Hindlimb muscle (tissue), 1 donor: ENCODE measurements at places on chromosomes 1 and 21.

DNA sequence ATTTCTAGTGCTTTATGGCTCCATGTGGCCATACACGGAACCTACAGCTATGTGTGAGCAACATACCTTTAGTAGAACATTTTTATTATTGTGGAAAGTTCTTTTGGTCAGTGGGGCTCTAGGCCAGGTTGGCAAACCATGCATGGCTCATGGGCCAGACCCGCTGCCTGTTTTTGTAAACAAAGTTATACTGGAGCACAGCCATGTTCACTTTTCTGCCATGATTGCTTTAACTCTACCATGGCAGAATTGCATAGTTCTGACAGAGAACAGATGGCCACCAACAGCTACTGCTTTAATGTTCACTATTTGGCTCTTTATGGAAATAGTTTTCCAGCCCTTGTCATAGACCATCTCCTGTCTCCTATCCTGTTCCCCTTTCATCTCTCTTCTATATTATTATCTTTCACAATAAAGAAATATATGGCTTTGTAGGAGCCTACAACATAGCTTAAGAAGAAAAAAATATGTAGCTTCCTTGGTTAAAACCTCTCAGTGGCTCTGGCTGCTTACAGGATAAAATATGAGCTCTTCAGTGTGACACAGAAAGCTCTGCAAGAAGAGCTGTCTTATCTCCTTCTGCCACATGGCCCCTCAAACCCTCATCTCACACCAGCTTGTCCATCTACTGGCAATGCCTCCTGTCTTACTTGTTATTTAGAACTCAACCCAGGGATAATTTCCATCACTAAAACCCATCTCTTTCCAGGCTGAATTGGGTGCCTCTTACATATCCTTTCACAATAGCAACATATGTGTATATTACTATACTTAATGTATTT, 54.6 kb upstream of the RWDD3 start:
- DNase-seq: no peak

DNA sequence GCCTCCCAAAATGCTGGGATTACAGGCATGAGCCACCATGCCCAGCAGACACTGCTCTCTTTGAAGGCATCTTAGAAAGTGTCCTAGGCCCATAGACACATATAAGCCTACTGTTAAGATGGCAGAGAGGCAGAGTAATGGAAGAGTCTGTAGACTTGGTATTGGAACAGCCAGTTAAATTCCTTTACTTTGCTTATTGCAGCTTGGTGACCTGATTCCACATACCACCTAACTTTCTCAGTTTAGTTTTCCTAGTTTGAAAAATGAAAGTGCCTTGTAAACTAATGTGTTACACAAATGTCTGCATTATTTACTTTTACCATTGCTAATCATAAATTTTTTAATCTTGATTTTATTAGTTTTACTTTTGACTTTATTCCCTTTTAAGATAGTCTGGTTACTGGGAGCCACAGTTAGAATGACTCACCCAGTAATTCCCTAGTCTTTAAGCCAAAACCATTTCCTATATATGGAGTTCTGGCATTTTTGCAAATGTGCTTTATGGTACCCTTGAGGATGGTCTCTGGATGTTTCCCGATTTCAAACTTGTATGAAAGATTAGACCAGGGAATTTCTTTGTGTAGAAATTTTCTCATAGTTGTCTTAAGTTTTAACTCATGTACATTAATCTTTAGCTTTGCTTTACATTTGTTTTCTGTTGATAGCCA, 6.4 kb downstream of the SMAP2 start:
- peak; percentile 65 for DNase-seq

DNA sequence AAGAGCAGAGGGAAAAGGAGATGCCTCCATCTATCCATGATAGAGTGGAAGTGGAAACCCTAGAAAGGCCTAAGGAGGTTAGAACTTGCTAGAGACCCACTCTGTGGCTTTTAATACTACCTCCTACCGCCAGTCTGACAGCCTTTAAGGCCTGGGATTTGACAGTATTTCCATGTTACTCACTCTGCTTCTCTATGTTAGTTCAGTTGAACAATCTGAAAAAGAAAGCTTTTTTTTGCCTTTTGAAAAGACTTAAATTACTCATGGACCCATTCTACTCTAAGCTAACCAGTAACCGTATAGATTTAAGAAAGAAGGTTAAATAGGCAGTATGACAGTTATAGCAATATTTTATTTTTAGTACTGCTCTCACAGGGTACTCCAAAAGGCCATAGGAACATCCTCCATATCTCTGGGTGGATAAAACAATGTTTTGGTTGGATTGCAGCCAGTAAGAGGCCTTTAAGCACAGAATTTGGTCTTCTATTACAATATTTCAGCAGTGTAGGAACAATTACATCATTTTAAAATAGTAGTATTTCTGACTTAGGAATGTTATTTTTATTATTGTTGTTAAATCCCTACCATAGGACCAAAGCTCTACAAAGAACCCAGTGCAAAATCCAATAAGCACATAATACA, 15.9 kb upstream of the GPR25 start:
- no peak for DNase-seq

DNA sequence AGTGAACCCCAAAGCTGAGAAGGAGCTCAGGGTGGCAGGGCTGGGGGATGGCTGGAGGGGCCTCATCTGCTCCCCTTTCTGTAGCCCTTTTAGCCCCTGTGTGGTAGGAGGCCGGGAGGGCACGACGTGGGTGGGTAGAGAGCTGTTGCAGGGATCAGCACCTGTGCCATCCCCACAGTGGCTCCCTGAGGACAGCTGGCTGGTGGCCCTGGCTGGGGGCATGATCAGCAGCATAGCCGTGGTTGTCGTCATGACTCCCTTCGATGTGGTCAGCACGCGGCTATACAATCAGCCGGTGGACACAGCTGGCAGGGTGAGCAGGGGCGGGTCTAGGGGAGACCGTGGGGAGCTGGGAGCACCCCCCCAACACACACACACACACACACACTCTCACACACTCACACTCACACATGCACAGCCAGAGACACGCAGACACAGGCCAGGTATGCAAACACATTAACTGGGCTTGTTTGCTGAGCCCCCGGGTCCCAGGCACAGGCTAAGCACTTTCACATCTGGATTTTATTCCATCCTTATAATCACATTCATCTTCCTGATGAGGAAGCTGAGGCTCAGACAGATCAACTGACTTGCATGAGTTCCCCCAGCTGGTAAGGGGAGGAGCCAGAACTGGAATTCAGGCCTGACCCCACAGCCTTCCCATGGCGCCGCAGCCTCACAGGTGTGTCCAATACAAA, 2.5 kb downstream of the SLC25A34 start:
- DNase-seq: no peak

- peak; percentile 67 for DNase-seq
Measured at GRCh38 chr1:205918955-205919746, 24.1 kb downstream of the SLC26A9 start.

- DNase-seq: no peak
Measured at GRCh38 chr1:156470473-156470872, 30.1 kb downstream of the MEF2D start.

GRCh38 chr1:214184992-214185391, 96.0 kb upstream of the SMYD2 start:
- DNase-seq: no peak

- DNase-seq: no peak
Measured at GRCh38 chr1:27542463-27543273, 52.7 kb upstream of the WASF2 start.

GRCh38 chr1:62652387-62652786, 35.8 kb downstream of the DOCK7 start:
- no peak for DNase-seq

GRCh38 chr1:10242811-10243210, 32.4 kb downstream of the KIF1B start:
- DNase-seq: no peak

DNA sequence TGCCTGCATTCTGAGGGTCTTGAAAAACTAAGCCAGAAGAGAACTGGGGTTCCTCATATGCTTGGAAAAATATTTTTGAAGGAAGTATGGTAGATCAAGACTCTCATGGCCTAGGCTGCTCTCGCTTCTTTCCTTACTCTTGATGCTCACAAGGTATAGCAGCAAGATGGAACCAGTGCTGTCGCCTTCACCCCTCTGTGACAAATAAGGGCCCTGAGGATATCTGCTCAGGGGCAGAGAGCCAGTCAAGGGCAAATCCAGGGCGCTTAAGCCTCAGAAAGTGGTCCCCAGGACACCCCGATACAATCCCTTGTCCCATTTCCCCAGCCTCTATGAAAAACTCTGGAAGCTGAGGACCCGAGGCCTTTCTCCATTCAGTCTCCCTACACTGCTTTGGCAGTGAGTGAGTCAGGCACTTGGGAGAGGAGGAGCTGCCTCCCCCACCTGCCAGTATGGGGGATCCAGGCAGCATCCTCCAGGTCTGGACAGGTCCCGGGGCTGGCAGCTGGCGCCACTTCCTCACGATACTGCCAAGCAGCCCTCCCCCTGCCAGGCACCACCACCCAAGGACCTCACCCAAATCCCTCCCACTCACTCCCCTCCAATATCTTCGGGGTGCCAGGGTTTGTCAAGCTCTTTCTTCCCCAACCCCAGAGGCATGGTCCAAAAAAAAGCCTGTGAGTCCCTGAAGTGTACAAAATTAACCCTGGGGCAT, 1.3 kb downstream of the IGSF9 start:
- DNase-seq: no peak

DNA sequence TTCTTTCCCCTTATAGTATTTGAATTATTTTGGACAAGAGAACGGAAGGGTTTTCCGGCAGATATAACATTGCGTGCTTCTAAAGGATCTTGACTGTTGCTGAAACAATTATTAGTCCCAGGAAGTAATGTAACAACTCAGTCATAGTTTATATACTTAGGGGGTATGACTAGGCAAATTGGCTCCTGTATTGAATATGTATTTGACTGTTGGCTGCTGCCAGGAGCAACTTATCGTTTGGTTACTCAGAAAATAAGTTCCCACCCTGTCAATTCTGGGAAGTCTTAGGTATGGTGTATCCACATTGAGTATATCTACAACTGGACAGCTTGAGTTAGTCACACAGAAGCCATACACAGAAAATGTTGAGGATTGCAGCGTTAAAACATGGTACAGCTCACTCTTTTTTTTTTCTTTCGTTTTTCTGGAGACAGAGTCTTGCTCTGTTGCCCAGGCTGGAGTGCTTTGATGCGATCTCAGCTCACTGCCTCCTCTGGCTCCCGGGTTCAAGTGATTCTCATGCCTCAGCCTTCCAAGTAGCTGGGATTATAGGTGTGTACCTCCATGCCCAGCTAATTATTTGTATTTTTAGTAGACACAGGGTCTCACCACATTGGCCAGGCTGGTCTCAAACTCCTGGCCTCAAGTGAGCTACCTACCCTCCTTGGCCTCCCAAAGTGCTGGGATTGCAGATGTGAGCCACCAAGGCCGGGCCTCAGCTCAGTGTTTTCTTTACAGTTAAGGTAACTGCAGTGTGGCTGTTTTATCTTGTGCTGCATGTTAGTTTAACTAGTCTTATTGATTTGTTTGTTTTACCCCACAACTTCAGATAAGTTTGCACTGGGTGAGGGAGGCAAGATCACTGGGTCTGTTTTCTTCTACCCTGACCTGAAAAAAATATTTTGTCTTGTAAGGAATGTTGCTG, 10.2 kb downstream of the SMAP2 start:
- DNase-seq: no peak

GRCh38 chr1:38336301-38336923, 289.8 kb upstream of the POU3F1 start:
- no peak for DNase-seq

DNA sequence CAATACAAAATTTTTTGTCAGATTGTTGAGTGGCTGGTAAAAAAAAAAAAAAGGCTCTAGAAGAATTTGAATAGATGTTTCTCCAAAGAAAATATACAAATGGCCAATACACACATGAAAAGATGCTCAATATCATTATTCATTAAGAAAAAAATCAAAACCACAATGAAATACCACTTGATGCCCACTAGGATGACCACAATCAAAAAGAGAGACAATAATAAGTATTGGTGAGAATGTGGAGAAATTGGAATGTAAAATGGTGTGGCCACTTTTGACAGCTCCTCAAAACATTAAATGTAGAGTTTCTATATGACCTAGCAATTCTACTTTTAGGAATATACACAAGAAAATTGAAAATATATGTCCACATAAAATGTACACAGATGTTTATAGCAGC, 100.0 kb downstream of the CLEC20A start:
- no peak for DNase-seq

DNA sequence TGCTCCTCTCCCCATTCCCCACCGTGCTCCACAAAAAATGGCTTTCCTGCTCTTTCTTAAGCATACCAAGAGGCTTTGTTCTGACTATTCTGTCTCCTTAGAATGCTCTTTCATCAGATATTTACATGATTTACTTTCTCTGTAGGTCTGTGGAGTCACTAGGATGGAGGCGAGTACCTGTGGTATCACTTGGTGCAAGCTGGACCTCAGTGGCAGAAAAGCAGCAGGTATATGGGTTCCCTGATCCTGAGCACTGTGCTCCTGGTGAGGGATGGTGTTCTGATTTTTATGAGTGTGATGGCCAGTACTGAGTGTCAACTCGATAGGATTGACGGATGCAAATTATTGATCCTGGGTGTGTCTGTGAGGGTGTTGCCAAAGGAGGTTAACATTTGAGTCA, 10.0 kb downstream of the C1orf87 start:
- DNase-seq: no peak

DNA sequence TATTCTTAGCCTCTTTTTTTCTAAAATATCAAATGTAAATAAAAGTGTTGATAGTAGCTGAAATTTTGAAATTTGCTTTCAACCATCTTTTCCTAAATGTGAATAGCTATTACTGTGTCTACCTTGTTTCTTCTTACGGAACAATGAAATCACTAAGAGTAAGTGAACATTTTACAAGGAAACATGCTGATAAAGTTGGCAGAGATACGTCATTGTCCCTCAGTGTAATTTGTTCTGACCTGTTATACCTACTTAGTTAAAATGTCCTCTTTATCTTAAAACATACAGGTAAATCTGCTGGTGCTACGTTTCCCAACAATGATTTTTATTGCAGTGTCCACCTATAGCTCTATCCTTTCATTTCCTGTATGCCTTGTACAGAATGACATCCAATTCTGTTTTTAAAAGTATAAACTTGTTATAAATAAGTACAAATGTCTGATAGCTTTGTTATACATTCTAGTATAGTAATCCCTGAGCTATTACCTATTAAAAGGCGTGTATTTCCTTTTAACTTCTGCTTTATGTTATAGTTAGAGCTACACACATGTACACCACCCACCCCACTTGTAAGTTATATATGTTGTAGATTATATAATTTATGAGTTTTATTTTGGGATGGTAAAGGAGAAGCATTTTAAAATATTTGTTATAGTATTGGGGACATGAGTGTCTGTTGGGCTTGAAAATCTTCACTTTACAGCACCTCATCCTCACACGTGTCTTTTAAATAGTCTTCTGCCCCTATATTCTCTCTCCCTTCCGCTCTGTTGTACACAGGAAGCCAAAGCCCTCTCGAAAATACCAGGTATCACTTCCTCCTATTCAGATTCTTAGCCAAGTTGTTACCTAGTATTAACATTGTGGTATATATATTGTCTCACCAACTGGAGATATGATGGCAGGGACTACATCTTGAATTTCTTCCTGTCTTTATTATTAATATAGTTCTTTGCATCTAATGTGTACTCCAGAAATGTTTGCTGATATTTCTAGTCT, 25.2 kb downstream of the LAMC1 start:
- DNase-seq: no peak

- DNase-seq: no peak
Measured at GRCh38 chr1:188652678-188653077, 1823.9 kb downstream of the PLA2G4A start.
